ENCODE measurements at places on chromosomes 4 and X. TPM values are rescaled to one million over a fixed set of nuclear protein-coding genes. Genes with fewer than 3 reads are reported as not detected.

- DNase-seq = no peak
These were observed 25.9 kb downstream of the CC2D2A start for GRCh38 chr4:15495621-15496020.

DNA sequence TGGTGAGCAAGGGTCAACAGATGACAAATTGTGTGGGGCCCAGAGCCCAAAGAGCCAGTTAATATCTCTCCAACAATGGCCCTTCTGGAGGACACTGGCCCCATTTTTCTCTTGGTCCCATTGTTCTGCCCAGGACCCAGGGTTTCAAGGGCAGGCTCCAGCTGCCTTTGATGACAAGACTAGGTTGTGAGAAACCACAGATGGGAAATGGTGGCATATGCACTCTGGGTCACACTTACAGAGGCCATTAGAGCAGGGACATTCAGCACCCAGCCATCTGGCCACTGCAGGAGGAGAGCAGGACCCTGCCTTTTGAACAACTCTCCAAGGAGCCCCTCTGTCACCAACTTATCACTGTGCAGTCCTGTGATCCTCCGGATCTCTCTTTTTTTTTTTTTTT lies 49.7 kb upstream of the KIAA1210 start:
- DNase-seq = no peak

- no peak for DNase-seq
These were observed 1179.6 kb upstream of the PCDH7 start for GRCh38 chr4:29540439-29541102.

- DNase-seq = no peak
These were observed 130.7 kb downstream of the ADAM29 start for GRCh38 chr4:175048906-175049305.

DNA sequence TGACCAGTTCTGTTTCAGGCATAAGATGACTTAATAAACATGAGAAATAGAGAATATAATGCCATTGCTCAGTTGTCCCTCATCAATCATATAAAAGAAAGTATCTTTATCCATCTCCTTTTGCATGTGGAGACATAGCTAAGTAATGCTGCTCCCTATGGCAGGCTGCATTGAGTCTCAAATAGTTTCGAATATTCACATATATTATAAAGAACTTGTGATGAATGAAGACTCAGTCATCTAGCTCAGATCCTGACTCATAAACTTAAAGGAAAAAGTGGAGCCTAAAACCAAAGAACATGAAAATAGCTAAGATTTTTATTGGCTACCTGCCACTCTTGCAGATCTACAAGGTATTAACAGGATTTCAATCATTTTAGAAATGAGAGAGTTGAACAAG lies 11.7 kb upstream of the TLL1 start:
- DNase-seq = no peak

The PCYT1B gene
- total RNA-seq = not detected

The FOXR2 gene
- total RNA-seq = not detected

DNA sequence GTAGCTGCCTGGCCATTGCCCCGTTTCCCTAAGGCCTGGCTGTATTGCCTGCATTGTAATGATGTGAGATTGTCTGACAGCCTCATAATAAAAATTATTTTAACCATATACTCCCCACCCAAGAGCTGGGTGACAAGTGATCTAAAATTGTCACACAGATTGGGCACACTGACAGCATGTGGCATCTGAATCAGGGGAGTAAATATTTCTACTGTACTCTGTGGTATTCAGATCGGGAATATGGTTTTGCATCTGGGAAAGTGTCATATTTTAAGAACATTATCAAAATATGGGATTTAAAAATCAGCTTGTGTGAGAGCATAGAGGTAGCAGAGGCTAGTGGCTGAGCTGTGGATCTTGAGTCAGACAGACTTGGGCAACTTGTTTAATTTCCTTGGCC lies 135.8 kb upstream of the PDLIM3 start:
- no peak for DNase-seq

DNA sequence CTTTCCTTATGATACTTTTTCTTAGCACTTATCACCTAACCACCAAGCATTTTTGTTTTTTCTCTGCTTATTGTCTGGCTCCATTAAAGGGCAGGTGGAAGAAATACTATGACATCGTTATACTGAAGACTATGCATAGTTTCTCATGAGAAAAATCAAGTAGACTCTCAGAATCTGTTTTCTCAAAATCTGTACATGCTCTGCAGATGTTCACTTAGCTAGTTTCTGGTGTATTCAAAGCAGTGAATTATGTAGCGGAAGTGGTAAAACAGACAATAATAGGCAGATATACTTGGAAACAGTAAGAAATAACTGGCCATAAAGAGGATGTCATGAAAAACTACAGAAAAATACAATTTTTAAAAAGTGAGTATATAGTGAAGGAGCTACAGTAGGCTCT lies 146.0 kb downstream of the STIM2 start:
- DNase-seq = no peak

- DNase-seq = no peak
These were observed 3.3 kb upstream of the EPGN start for GRCh38 chr4:74305000-74305399.

DNA sequence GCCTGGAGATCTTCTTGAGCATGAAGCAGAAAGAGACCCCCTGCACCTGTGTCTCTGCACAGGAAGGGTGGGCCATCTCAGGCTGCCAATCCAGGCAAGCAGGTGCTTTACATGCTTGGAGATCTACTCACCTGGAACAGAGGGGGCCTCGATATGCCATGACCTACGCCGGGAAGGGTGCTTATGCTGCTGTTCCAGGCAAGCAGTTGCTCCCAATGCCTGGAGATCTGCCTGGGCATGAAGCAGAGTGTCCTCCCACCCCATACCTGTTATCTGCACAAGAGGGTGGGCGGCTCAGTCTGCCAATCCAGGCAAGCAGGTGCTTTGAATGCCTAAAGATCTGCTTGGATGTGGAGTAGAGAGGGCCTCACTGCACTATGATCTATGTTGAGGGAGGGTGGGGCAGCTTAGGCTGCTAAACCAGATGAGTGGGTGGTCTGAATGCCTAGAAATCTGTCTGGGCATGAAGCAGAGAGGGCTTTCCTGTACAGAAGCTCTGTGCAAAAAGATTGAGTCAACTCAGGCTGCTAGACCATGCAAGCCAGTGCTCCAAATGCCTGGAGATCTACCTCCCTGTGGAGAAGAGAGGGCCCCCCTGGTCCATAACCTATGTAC lies 104.5 kb upstream of the QRFPR start:
- DNase-seq = no peak

DNA sequence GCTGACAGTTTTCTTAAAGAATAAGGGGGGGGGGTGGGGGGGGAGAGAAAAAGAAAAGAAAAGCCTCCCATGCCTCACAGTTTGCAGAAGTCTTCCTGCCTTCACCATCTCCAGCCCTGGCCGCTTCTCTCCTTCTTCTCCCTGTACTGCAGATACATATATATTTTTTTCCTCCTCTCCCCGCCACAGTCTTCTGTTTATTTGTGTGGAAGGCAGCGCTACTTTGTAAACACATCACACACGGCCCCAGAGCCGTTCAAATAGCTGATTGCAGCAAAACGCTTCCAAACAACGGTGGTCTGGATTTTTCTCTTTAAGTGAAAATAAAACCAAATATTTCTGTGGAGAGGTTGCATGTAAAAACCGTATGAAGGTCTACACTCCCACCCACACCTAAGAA lies 732 bp downstream of the NLGN4X start:
- DNase-seq = no peak

GRCh38 chr4:113292371-113293042 lies 243.1 kb downstream of the ANK2 start:
- DNase-seq = no peak

GRCh38 chrX:69015156-69015555 lies 150.1 kb downstream of the PJA1 start:
- DNase-seq = no peak

DNA sequence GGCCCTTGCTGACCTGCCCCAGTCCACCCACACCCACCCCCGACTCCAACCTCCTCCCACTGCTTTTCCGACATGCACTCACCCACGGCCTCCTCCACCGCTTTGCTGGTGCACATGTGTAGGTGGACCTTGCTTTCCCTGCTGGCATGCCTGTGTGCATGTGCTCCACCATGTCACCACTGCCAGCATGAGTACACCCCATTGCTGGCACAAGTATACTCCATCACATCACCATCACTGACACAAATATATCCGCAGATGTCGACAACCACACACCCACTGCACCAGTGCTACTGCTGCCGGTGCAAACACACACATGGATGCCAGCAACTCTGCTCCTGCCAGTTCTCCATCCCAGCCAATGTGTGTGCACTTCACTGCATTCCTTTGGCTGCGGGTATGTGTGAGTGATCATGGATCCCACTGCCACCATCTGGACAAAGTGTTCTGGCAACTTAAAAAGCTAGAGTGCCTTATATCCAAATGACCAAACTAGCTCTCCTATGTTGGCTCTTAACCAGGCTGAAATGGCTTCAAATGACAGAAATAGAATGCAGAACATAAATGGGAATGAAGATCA lies 1072.3 kb downstream of the RAPGEF2 start:
- no peak for DNase-seq

The S100G gene
- not detected for total RNA-seq

The ARR3 gene
- not detected for total RNA-seq

- no peak for DNase-seq
These were observed 176.4 kb downstream of the FRMPD4 start for GRCh38 chrX:12314651-12315050.

DNA sequence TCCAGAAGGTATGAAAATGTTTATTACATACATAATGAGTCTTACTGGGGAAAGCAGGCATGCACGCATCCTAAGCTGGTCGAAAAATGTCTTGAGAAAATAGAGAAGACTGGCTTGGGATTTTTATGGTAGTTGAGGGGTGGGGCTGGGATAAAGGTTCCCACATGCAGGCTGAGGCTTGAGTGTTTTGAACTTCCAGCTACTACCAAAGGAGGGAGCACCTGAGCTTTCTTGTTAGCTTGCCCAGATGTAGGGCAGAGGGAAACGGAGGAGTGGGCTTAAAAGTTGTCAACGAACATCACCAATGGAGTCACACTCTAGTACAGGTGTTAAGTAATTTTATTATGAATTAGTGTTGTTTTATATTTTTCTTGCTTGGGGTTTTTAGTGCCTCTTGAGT lies 39.6 kb upstream of the SRPX start:
- DNase-seq = no peak

DNA sequence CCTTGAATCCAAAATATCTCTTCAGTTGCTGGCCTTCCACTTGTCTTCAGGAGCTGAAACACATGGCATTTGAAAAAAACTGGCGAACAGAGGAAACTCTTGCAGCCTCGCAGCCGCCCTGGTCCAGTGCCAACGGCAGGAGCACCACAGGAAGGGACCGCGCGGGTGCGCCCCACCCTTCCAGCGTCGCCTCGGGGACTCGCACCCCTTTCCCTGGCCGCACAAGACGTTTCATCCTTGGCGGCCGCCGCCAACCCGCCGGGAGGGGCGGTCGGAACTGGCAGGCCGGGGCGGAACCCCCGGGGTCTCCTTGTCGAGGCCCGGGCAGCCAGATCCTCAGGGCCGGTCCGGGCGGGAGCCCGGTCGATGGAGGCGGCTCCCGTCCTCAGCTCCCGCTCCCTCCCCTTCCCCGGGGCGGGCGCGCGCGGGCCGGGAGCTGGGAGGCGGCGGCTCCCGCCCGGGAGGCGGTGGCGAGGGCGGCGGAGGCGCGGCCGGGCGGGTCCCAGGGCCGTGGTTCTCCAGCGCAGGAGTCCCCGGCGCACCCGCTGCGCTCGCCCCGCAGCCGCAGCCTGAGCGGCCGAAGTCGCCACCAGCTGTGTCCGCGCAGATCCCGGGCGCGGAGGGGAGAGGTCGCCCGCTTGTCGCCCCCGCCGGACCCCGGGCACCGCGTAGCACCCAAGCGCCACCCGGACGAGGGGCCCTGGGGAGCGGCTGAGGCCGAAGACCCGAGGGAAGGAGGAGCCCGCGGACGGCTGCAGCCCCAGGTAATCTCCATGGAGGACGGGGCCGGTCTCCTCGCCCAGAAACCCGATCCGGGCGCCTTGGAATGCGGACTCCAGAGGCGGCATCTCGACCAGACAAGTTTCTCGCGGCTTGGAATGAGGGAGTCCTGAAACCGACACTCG lies 886 bp upstream of the NDST3 start:
- no peak for DNase-seq

The CTPS2 gene
- 11.7 TPM for total RNA-seq

GRCh38 chr4:11973270-11973669 lies 544.6 kb upstream of the HS3ST1 start:
- DNase-seq = no peak

DNA sequence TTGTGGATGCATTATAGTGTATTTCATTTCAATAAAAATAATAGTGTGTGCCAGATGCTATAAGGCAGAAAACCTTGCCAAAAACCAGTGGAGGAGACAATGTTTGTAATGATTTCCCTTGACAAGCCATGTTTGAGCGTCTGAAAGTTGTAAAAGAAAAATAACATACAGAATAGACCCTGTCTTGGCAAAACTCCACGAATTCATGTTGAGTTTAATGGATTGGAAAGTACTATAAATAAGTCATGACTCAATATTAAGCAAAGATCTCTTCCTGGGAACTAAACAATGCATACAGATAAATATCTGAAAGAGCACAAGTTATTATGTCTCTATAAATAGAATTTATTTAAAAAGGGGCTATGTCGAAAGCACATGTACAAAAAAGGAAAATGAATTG lies 543.5 kb downstream of the GABRG1 start:
- no peak for DNase-seq

DNA sequence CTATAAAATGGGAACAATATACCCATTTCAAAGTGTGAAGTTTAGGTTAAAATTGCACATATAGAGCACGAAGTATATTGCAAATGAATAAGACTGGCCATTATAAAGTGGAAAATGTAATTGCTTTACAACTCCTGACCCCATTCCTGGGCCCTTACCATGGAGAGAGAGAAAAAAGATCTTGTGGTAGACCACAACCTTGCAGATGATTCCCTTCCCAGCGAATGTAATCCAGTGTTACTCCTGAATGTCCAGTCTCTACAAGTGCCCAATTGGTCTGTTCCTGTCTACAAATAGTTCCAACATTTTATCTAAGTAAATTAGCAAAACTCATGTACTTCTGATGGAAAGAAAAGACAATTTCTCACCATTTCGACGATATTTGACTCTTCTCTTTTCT lies 184.1 kb upstream of the LNX1 start:
- DNase-seq = no peak

- no peak for DNase-seq
These were observed 208.4 kb downstream of the COL25A1 start for GRCh38 chr4:109094056-109094455.

The ZDHHC15 gene
- total RNA-seq = not detected

Measured in B cell (primary cell).